ENCODE measurements at places on chromosomes 6 and 20.

DNA sequence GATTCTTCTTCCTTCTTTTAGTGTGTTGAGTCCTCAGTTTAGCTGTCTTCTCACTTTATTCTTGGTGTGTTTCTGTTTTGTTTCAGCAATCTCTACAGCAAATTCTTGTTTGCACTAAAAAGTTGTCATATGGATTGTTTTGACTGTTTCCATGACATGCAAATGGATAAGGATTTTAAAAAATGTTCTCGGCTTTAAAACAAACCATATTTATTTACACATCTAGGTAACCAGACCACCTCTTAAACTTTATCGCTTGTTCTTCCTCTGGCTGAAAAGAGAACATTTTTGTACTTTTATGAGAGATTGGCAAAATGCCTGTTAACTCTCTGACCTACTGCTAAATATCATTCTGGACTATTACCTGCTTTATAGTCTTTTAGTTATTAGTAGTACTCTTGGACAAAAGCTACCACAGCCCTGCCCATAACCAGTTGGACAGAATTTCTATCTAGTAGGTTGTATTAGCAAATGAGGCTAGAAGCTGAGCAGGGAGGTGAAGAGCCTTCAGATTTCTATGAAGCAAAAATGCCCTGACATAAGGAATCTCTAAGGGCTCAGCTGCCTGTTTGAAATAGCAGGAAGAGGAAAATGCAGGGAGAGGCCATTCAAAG is 268.3 kb downstream of the CD109 start:
- H3K27ac ChIP-seq = no peak overlapping the region
- no peak overlapping the region for H3K4me3 ChIP-seq
- DNase-seq = no peak
- H3K36me3 ChIP-seq = no peaks in the 10 kb centered on the region
- H3K4me1 ChIP-seq = peaks cover 2% of the 10 kb centered on the region

- peaks cover 21% of the 10 kb centered on the region for H3K4me1 ChIP-seq
- H3K27ac ChIP-seq = peak overlapping the region; percentile 42
- H3K4me3 ChIP-seq = no peak overlapping the region
These were observed 5.8 kb downstream of the C6orf132 start for GRCh38 chr6:42136508-42137193.

- no peak overlapping the region for H3K27ac ChIP-seq
- no peaks in the 10 kb centered on the region for H3K36me3 ChIP-seq
- no peaks in the 10 kb centered on the region for H3K4me1 ChIP-seq
- H3K27me3 ChIP-seq = no peaks in the 10 kb centered on the region
- no peak overlapping the region for H3K4me3 ChIP-seq
- DNase-seq = no peak
These were observed 6.1 kb upstream of the NANP start for GRCh38 chr20:25629816-25630499.

- H3K36me3 ChIP-seq = peaks cover 48% of the 10 kb centered on the region
- no peak overlapping the region for H3K4me3 ChIP-seq
- H3K27me3 ChIP-seq = no peaks in the 10 kb centered on the region
- peaks cover 13% of the 10 kb centered on the region for H3K4me1 ChIP-seq
- DNase-seq = no peak
These were observed 4.4 kb downstream of the ZNF335 start for GRCh38 chr20:45967551-45968080.

DNA sequence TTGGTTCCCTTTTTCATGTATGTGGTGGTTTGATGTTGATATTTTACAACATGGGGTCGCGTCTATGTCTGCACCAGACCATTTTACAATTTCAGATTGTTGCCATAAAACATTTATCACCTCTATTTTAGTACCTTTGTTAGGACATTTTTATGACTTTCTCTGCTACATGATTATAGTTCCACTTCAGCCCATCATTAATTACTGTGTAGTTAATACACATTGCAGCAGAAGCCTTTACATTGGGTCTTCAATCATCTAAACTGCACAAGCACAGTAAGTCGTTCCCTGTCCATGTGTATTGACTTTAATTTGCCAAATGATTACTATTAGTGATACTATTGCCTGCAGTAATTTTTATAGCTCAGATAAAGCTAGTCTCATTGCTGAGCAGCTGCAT is 15.7 kb upstream of the TMEM217 start:
- no peaks in the 10 kb centered on the region for H3K27me3 ChIP-seq
- no peak overlapping the region for H3K4me3 ChIP-seq
- H3K27ac ChIP-seq = no peak overlapping the region
- H3K36me3 ChIP-seq = peaks cover 13% of the 10 kb centered on the region
- no peak for DNase-seq

DNA sequence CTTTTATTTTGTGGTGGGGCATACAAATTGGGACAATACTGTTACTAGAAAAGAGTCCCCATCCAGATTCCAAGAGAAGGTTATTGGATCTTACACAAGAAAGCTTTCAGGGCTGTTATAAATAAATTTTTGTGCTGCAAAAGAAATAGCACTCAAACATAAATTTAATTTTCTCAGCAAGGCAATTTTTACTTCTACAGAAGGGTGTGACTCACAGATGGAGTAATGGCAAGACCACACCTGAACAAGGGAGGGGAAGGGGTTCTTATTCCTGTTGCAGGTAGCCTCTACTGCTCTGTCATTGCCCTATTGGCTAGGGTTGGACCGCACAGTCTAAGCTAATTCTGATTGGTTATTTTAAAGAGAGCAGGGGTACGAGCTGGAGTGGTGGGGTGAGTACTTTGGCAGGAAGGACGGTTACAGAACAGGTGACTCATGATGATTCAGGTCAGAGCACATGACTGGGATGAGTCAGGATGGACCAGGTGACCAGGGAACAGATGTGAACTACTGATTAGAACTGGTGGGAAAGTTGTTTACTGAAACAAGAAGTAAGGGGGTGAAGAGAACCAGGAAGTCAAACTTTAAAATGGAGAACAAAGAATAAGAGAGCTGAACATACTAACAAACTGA is 41.1 kb downstream of the CNR1 start:
- DNase-seq = no peak
- no peaks in the 10 kb centered on the region for H3K27me3 ChIP-seq
- no peaks in the 10 kb centered on the region for H3K36me3 ChIP-seq
- H3K27ac ChIP-seq = no peak overlapping the region

GRCh38 chr20:62815066-62815991 is 1.5 kb upstream of the COL9A3 start:
- H3K4me1 ChIP-seq = peaks cover 20% of the 10 kb centered on the region
- H3K27ac ChIP-seq = no peak overlapping the region
- peak; percentile 41 for DNase-seq

DNA sequence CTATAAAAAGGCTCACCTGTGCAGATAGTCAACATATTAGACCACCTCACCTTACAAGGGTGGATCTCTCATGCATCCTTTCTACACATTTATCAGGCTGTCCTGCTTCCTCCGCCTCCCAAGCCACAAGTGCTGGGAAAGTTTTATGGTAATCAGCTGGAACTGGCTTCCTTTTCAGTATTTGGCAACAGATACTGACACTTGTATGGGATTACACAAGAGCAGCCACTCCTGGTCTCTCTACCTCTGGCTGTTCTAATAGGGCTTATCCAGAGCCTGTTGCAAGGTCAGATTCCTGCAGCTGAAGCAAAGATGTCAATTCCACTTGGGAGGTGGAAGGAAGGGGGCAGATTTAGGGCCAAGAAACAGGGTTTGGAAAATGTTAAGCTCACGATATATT is 503 bp upstream of the GPLD1 start:
- peaks cover 2% of the 10 kb centered on the region for H3K4me1 ChIP-seq
- no peak overlapping the region for H3K4me3 ChIP-seq
- peaks cover 4% of the 10 kb centered on the region for H3K27me3 ChIP-seq
- no peaks in the 10 kb centered on the region for H3K36me3 ChIP-seq
- peak; percentile 28 for DNase-seq
- no peak overlapping the region for H3K27ac ChIP-seq

DNA sequence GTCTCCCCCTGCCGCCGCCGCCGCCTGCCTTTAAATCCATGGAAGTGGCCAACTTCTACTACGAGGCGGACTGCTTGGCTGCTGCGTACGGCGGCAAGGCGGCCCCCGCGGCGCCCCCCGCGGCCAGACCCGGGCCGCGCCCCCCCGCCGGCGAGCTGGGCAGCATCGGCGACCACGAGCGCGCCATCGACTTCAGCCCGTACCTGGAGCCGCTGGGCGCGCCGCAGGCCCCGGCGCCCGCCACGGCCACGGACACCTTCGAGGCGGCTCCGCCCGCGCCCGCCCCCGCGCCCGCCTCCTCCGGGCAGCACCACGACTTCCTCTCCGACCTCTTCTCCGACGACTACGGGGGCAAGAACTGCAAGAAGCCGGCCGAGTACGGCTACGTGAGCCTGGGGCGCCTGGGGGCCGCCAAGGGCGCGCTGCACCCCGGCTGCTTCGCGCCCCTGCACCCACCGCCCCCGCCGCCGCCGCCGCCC is 474 bp downstream of the CEBPB start:
- H3K27ac ChIP-seq = peak overlapping the region; percentile 100
- H3K4me3 ChIP-seq = peak overlapping the region; percentile 95
- H3K4me1 ChIP-seq = peaks cover 17% of the 10 kb centered on the region
- peaks cover 29% of the 10 kb centered on the region for H3K36me3 ChIP-seq

GRCh38 chr20:8829256-8829655 is 239.6 kb upstream of the PLCB4 start:
- DNase-seq = no peak
- H3K4me3 ChIP-seq = no peak overlapping the region
- H3K27ac ChIP-seq = no peak overlapping the region
- no peaks in the 10 kb centered on the region for H3K4me1 ChIP-seq
- H3K27me3 ChIP-seq = no peaks in the 10 kb centered on the region

DNA sequence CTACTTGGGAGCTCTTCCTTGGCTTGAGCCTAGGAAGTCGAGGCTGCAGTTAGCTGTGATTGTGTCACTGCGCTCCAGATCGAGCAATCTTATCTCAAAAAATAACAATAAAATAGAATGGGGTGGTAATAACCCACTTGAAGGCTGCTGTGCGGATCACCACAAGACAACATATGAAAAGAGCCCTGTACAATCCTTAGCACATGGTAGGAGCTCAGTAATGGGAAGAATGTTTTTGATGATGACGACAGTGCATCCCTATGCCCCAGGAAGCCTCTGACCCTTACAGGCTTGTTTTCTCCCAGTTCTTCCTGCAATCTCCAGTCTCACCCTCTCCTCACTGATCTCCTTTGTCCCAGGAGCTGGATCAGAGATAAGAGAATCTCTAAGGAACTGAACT is 15.5 kb downstream of the SCUBE3 start:
- no peak overlapping the region for H3K4me3 ChIP-seq
- DNase-seq = no peak
- no peak overlapping the region for H3K27ac ChIP-seq
- peaks cover 7% of the 10 kb centered on the region for H3K4me1 ChIP-seq

GRCh38 chr6:131430531-131430930 is 142.5 kb upstream of the ARG1 start:
- H3K4me1 ChIP-seq = no peaks in the 10 kb centered on the region
- peaks cover 8% of the 10 kb centered on the region for H3K27me3 ChIP-seq
- no peak overlapping the region for H3K4me3 ChIP-seq
- no peak overlapping the region for H3K27ac ChIP-seq

- no peak overlapping the region for H3K27ac ChIP-seq
- no peak for DNase-seq
- H3K4me3 ChIP-seq = no peak overlapping the region
- H3K27me3 ChIP-seq = no peaks in the 10 kb centered on the region
- peaks cover 2% of the 10 kb centered on the region for H3K4me1 ChIP-seq
- H3K36me3 ChIP-seq = peaks cover 53% of the 10 kb centered on the region
These were observed 38.8 kb downstream of the EZR start for GRCh38 chr6:158780246-158780884.

Data from IMR-90 (cell line).